Prostate gland (tissue), 2 donors: ENCODE measurements at places on chromosomes 5 and 9. TPM values are rescaled to one million over a fixed set of nuclear protein-coding genes. Genes with fewer than 3 reads are reported as not detected.

GRCh38 chr9:123338710-123339665 lies 17.0 kb upstream of the CRB2 start:
- no peaks in the 10 kb centered on the region for H3K4me1 ChIP-seq
- no peak overlapping the region for H3K27ac ChIP-seq
- no peak overlapping the region for H3K4me3 ChIP-seq
- no peaks in the 10 kb centered on the region for H3K36me3 ChIP-seq

DNA sequence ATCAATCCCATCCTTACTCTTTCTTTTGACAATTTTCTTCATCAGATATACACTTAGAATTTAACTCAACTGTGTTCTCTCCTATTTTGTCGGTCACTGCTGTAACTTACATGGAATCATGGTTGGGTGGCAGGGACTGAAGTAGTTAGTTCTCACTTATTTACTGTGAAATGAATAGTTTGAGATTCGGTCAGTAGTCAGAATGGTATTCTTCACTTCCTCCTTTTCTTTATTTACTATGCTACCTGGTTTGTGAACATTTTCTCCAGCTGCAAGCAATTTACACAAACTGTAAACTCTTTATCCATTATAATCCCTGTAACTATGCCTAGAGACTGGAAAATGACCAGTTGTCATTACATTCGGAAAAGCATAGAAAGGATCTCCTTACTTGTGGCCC lies 41.5 kb upstream of the GDNF start:
- H3K4me3 ChIP-seq: no peak overlapping the region
- no peaks in the 10 kb centered on the region for H3K36me3 ChIP-seq
- no peak for DNase-seq
- no peak overlapping the region for H3K27ac ChIP-seq
- H3K27me3 ChIP-seq: no peaks in the 10 kb centered on the region
- no peaks in the 10 kb centered on the region for H3K4me1 ChIP-seq

DNA sequence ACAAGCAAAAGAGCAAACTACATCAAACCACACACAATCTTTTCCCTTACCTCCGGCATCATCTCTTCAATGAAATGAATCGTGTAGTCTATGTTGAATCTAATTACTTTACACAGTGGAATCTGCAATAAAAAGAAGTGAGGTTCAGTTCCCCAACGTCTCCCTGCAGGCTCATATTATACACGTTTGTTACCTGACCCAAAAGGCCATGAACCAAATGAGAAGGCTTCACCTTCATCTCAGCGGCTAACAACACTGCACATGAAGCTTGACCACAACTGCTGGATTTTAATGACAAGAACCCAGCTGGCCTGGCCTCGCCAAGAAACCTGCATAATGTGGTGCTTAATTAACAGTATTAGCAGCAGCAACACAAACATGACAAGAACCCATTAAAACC lies 45.5 kb downstream of the DROSHA start:
- no peak overlapping the region for H3K4me3 ChIP-seq
- H3K4me1 ChIP-seq: no peaks in the 10 kb centered on the region
- DNase-seq: no peak
- no peaks in the 10 kb centered on the region for H3K27me3 ChIP-seq
- H3K27ac ChIP-seq: no peak overlapping the region

DNA sequence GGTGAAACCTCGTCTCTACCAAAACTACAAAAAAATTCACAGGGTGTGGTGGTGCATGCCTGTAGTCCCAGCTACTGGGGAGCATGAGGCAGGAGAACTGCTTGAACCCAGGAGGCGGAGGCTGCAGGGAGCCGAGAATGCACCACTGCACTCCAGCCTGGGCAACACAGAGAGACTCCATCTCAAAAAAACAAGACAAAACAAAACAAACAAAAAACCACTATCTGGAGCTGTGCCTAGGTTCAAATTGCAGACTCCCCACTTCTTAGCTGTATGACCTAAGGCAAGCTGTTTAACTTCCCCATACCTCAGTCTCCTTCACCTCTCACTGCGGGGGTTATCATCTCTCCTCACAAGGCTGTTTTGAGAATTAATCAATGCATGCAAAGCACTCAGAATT lies 68.0 kb downstream of the MAPKAP1 start:
- H3K36me3 ChIP-seq: no peaks in the 10 kb centered on the region
- no peak overlapping the region for H3K27ac ChIP-seq
- no peaks in the 10 kb centered on the region for H3K27me3 ChIP-seq
- no peak overlapping the region for H3K4me3 ChIP-seq
- H3K4me1 ChIP-seq: peaks cover 4% of the 10 kb centered on the region

- peak; percentile 22 for DNase-seq
- H3K4me1 ChIP-seq: no peaks in the 10 kb centered on the region
- H3K36me3 ChIP-seq: no peaks in the 10 kb centered on the region
- no peak overlapping the region for H3K27ac ChIP-seq
Measured at GRCh38 chr5:170315154-170315553, 17.6 kb upstream of the LCP2 start.

GRCh38 chr5:100823812-100824211 lies 79.3 kb downstream of the ST8SIA4 start:
- no peak for DNase-seq
- no peak overlapping the region for H3K27ac ChIP-seq
- H3K36me3 ChIP-seq: no peaks in the 10 kb centered on the region
- no peak overlapping the region for H3K4me3 ChIP-seq

DNA sequence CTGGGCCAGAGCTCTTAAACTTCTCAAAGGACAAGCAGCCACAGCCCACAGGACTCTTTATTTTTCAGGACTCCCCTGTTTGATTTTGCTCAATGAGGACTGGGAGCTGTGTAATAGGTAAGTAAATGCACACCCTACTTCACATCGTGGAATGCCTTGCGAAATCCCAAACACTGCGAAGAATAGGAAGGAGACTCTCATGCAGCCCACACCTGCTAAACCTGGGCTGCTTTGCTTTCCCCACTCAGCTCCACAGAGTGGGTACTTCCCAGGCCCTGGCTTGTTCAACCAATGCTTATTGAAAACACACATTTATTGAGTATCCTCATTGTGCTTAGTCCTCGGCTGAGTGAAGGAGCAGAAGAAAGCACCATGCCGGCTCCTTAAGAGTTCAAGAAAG lies 103.3 kb upstream of the FSTL4 start:
- no peak for DNase-seq
- no peaks in the 10 kb centered on the region for H3K4me1 ChIP-seq
- no peak overlapping the region for H3K27ac ChIP-seq
- H3K4me3 ChIP-seq: no peak overlapping the region

FGF1 gene
- total RNA-seq: 9.4 TPM

SH3GL2 gene
- total RNA-seq: 1.5 TPM

UBTD2 gene
- total RNA-seq: 14.3 TPM
